ENCODE measurements at places on chromosomes 1 and 21.

DNA sequence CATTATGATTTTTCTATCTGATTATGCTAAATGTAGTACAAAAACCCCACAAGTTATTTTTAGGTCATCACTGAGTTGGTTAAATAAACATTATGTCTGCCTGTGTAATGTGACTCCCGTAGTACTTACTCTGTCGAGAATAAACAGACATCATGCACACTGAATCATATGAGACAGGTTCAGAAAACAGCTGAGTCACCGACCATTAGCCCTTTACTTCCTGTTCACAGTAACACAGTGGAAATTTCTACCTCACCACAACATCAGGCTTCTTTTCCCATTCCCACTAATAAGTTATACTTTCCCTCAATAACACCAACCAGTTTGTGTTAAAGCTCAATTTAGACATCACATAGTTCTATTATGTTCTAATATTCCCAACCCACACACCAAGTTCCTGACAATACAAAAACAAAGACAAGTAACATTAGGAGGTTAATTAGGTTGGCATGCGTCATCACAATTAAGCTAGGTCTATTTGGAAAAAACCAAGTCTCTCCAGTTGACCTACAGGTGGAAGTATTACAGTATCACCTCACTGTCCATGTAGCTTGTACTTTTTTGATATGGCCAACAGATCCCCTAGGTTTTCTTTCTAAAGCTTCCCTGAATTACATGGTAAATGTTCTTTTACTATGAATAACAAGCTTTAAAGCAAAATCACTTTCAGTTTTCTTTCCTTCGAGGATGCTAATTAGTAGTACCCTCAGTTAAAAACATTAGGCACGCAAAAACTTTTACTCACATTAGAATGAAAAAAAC lies 154.2 kb downstream of the EIF4G3 start:
- DNase-seq, result no peak

DNA sequence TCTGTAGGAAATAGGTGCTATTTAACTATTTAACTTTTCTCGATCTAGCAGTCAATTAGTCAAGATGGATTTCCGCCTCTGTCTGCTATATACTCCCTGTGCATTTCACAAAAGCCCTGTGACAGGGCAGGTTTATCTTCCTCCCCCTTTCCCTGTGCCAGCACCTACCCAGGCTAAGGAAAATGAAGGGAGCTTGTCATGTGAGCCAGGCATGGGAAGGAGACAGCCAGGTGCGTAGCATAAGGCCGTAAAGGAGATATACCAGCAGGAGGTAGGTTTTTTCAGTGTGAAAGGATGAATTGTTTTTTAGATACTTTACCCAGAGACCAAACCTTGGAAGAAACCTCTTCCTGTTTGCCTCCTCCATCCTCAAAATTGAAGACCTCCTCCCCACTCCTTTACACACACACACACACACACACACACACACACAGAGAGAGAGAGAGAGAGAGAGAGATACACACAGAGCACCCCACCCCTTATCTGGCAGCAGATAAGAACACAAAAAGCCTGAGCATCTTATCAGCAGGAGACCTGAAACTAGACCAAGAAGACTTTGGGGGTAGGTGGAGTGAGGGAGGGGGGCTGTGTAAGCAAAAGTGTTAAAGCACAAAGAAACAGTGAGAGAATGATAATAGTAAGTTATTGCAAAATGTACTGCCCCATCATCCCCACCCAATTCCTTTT lies 12.0 kb upstream of the TARBP1 start:
- no peak for DNase-seq

- DNase-seq, result no peak
Observed at GRCh38 chr1:107357376-107357775, 216.5 kb downstream of the NTNG1 start.

GRCh38 chr1:197388801-197389200 lies 120.7 kb downstream of the CRB1 start:
- no peak for DNase-seq

DNA sequence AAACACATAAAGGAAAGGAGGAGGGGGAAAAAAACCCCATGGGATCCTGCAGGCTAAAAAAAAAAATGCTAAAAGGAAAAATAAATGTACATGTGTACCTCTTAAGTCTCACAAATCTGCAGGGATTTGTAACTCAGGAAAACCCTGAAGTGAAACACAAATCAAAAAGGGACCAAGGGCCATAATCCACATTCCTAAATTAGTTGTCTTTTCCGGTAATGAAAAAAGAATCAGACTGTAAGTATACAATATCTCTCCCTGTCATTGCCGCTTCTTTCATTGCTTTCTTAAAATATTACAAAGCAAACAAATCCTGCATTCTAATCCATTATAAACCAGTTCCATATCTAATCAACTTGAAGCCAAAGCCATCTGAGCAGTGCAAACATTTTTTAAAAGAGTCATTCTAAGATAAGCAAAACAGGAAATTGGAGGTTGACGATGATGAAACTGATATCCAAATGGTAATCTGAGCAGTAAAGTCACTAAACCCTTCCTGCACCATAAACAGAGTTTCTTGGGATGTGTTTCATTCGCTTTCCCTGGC lies 58.7 kb upstream of the SIM2 start:
- DNase-seq, result no peak

DNA sequence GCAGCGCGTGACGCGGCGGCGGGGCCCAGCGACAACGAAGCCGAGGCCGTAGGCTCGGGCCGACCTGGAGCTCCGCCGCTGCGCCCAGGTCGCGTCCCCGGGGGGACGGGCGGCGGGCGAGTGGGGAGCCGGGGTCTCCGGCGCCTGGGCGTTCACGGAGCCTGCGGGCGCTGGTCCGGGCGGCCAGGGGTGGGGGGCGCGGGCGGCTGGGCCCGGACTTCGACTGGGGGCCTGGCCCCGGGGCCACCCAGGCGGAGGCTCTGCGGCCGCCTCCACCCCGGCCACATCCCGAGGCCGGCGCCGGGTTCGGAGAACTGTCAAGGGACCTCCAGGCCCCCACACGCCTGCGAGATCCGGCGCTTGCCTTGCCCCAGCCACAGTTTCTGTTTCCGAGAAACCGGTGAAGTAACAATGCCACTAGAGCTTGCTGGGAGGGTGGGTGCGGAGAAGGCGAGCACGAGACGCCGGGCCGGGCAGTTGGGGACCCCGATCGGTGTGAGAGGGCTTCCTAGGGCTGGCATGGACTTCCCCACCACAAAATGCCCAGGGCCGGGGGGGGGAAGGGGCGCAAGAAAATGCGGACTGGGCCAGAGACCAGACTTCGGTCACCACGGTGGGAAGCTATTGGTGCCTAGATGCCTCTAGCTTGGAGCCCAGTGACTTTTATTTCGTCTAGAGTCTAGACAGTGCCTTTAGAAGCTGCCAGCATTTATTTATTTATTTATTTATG lies 501 bp downstream of the FBXO6 start:
- DNase-seq, result peak; percentile 43

DNA sequence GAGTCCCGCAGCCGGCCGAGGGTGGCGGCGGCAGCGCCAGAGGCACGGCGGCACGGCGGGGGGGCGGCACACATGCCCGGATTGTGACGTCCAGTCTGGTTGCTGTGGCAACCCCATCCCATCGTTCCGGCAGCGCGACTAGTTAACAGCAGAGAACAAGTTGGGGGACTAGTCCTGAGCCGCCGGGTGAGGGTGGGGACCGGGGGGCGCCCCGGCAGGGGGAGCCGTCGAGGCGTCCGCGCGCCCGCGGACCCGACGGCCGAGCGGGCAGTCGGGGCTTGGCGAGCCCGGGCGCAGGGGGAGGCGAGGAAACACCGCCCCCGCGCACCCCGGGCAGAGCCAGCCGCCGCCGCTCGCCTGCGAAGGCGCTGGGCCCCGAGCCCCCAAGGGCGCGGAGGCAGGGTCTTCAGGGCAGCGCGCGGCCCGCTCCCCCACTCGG lies at the start of gene CHD5:
TSS of gene CHD5 (minus strand) at position 54 of the 439 bp plus-strand sequence. CDS start 298 bp downstream, outside the sequence.
- no peak for DNase-seq

- DNase-seq, result no peak
Observed at GRCh38 chr1:231232870-231233734, 7.9 kb upstream of the GNPAT start.

- DNase-seq, result no peak
Observed at GRCh38 chr1:169124459-169124858, 18.0 kb downstream of the ATP1B1 start.

GRCh38 chr1:34166625-34167361 lies 1.8 kb upstream of the CSMD2 start:
- no peak for DNase-seq

DNA sequence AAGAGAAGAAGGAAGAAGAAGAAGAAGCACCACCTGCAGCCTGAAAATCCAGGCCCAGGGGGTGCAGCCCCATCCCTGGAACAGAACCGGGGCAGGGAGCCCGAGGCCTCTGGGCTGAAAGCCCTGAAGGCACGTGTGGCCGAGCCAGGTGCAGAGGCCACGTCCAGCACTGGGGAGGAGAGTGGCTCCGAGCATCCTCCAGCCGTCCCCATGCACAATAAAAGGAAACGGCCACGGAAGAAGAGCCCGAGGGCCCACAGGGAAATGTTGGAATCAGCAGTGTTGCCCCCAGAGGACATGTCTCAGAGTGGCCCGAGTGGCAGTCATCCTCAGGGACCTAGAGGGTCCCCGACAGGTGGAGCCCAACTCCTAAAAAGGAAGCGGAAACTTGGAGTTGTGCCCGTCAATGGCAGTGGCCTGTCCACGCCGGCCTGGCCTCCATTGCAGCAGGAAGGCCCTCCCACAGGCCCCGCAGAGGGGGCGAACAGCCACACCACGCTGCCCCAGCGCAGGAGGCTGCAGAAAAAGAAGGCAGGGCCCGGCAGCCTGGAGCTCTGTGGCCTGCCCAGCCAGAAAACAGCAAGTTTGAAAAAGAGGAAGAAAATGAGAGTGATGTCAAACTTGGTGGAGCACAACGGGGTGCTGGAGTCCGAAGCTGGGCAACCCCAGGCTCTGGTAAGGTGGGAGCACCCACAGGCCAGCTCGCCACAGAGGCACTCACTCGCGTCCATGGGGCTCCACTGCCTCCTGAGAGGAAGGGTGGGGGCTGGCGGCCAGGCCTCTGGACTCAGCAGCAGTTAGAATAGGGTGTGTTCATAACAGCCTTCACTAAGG lies 28.4 kb downstream of the RRP1B start:
- no peak for DNase-seq

- no peak for DNase-seq
Observed at GRCh38 chr1:210736713-210737112, 397.2 kb downstream of the KCNH1 start.

DNA sequence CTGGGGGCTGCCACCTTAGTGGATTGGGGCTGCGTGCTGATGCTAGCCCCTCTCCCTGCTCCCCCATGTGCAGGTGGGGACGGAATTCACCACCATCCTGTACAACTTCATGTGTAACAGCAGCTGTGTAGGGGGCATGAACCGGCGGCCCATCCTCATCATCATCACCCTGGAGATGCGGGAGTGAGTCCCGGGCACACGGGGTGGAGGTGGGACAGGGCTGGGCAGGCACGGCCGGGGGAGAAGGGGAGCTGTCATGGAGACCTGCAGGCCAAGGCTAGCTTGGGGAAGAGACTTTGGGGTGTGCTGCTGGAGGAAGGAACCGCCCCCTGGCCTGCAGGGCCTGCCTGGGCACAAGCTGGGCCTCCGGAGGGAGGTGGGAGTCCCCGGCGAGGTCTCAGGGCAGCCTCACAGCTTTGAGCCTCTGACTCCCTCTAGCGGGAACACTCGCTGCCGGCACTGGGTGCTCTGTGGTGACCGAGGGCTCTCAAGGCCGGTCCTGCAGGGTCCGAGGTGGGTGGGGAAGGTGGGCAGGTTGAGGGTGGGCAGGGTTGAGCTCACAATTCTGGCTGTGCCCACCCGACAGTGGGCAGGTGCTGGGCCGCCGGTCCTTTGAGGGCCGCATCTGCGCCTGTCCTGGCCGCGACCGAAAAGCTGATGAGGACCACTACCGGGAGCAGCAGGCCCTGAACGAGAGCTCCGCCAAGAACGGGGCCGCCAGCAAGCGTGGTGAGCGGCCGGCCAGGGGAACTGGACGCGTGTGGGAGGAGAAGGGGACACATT lies 25.0 kb upstream of the CCDC27 start:
- no peak for DNase-seq

DNA sequence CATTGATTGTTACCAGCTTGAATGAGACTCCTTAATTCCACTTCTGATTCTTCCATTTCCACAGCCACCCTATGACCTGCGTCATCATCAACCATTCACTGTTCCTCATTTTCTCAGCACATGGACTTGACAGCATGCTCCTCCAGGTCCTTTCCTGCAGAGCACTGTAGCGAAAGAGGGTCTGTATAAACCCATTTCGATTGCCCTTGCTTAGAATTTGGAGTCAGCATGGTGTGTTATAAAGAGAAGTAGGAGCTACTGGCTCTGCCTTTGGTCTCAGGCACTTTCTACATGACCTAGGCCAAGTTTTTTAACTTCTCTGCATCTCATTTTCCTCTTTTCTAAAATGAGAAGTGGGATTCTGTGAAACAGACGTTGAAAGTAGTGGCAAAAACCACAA lies 133.8 kb downstream of the AK5 start:
- no peak for DNase-seq

DNA sequence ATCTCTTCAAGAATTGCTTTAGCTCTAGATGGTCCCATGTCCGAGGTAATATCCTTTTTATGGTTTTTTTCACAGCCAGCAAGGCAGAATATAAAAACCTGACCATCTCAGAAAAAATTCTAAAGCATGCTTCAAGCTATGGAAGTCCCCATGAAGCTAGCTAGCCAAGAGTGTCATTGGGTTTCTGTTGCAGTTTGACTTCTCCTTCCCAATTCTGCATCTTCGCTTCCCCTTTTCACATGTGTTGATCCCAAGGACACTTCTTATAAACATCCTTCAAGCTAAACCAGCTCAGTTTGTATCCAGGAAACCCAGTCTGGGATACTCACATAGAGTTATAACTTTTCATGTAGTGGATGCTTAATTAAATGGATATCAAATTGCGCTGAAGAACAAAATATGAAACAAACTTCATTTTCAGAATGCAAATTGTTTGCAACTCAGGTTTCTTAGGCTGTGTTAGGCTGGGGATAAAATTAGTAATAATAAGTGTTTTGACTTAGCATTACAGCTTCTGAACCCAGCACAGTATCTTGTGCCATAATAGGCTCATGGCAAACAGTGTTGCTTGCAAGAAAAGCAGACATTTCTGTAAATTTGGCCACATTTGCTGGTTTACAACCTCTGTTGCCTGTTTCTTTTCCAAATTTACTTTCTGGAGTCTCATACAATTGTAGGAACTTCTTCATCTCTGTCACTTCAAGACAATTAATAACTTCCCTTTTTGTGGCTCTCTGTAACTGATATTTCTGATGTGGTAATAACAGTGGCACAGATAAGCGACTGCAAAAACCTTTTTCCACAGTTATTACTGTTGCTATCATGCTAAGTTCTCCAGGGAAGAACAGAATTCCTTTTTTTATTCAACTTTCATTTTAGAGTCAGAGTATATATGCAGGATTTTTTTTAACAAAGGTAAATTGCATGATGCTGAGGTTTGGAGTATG lies 53.2 kb downstream of the NCAM2 start:
- DNase-seq, result no peak

GRCh38 chr1:70038025-70038424 lies 167.4 kb downstream of the LRRC40 start:
- DNase-seq, result no peak

Measured in activated naive CD4-positive, alpha-beta T cell (primary cell).